ENCODE measurements at places on chromosomes 1 and 21.

GRCh38 chr1:3451994-3452865 lies 2.2 kb upstream of the ARHGEF16 start:
- no peaks in the 10 kb centered on the region for H3K4me1 ChIP-seq
- H3K27me3 ChIP-seq, result peaks cover 13% of the 10 kb centered on the region
- H3K27ac ChIP-seq, result no peak overlapping the region

- no peaks in the 10 kb centered on the region for H3K36me3 ChIP-seq
- DNase-seq, result no peak
- no peaks in the 10 kb centered on the region for H3K27me3 ChIP-seq
These were observed 21.3 kb upstream of the LRRC8D start for GRCh38 chr1:89799495-89799894.

- DNase-seq, result no peak
- no peaks in the 10 kb centered on the region for H3K27me3 ChIP-seq
- peaks cover 2% of the 10 kb centered on the region for H3K36me3 ChIP-seq
- H3K4me1 ChIP-seq, result peaks cover 6% of the 10 kb centered on the region
These were observed 687.7 kb downstream of the MATN1 start for GRCh38 chr1:30035522-30036228.

- peak within 1 kb of the TSS; percentile 92 for H3K27ac ChIP-seq
- peaks cover 16% of the 10 kb centered on the region for H3K4me1 ChIP-seq
- peak within 1 kb of the TSS; percentile 69 for H3K4me3 ChIP-seq
- no peaks in the 10 kb centered on the region for H3K36me3 ChIP-seq
These were observed at the start of gene MXRA8 for GRCh38 chr1:1358433-1359271. MXRA8 (minus strand) TSS chr1:1358555; CDS start chr1:1358504, 51 bp downstream.

GRCh38 chr1:177012342-177012925 lies 152.1 kb downstream of the ASTN1 start:
- peaks cover 14% of the 10 kb centered on the region for H3K27me3 ChIP-seq
- no peak overlapping the region for H3K4me3 ChIP-seq
- no peak for DNase-seq
- no peak overlapping the region for H3K27ac ChIP-seq
- no peaks in the 10 kb centered on the region for H3K4me1 ChIP-seq

- no peaks in the 10 kb centered on the region for H3K36me3 ChIP-seq
- peaks cover 2% of the 10 kb centered on the region for H3K4me1 ChIP-seq
- peaks cover 3% of the 10 kb centered on the region for H3K27me3 ChIP-seq
- no peak overlapping the region for H3K27ac ChIP-seq
- no peak for DNase-seq
- H3K4me3 ChIP-seq, result no peak overlapping the region
These were observed 44.9 kb upstream of the EFHD2 start for GRCh38 chr1:15364740-15365139.

DNA sequence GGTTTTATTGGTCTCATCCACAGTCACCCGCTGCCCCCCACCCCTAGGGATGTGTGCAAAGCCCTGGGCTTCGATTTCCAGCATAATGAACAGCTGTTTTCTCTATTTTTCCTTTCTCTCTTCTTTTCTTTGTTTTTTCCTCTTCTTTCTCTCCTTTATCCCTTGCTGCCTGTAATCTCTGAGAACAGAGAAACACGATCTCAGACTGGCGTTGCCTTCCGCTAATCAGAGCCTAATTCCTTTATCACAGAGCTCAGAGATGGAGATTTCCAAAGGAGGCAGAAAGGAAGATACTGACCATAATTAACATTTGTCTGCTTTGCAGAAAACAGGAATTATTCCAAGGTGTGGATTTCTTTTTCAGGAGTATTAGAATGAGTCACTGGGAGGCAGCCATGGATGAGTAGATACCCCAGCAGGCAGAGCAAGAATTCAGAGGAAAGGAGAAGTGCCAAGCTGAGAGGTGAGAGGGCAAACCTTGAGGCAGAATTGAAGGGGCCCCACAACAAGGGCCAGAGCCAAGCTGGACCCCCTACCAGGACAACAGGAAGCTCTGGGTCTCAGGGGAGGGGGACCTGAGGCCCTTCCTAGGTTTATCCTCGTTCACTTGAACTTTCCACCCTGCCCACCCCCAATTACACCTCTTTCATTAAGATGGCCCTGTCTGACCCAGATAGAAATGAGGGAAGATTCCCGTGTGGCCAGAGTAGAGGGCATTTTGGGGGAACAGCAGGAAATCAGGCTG lies 33.3 kb downstream of the MATN1 start:
- H3K4me1 ChIP-seq, result peaks cover 2% of the 10 kb centered on the region
- H3K36me3 ChIP-seq, result no peaks in the 10 kb centered on the region
- no peak overlapping the region for H3K4me3 ChIP-seq
- no peak for DNase-seq

DNA sequence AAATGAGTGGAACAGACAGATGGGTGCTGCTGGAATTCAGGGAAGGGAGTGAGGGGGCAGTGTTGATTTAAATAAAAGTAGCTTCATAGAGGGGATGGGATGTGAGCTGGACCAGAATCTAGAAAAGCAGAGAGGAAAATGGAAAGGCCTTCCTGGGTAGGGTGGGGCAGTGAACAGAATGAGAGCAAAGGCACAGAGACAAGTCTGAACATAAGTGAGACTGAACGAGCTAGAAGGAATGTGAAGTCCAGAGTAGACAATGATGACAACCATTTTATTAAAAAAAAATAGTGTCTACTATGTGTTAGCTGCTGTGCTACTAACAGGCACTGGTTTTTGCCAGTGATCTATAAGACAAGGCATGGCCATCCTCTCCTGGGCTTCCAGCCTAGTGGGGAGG lies 36.0 kb downstream of the ELK4 start:
- H3K27ac ChIP-seq, result no peak overlapping the region
- H3K36me3 ChIP-seq, result peaks cover 6% of the 10 kb centered on the region
- no peak for DNase-seq
- H3K4me3 ChIP-seq, result no peak overlapping the region

- H3K4me3 ChIP-seq, result no peak overlapping the region
- H3K4me1 ChIP-seq, result peaks cover 11% of the 10 kb centered on the region
- DNase-seq, result no peak
- H3K36me3 ChIP-seq, result peaks cover 33% of the 10 kb centered on the region
These were observed 25.8 kb downstream of the PIGP start for GRCh38 chr21:37047079-37047478.

DNA sequence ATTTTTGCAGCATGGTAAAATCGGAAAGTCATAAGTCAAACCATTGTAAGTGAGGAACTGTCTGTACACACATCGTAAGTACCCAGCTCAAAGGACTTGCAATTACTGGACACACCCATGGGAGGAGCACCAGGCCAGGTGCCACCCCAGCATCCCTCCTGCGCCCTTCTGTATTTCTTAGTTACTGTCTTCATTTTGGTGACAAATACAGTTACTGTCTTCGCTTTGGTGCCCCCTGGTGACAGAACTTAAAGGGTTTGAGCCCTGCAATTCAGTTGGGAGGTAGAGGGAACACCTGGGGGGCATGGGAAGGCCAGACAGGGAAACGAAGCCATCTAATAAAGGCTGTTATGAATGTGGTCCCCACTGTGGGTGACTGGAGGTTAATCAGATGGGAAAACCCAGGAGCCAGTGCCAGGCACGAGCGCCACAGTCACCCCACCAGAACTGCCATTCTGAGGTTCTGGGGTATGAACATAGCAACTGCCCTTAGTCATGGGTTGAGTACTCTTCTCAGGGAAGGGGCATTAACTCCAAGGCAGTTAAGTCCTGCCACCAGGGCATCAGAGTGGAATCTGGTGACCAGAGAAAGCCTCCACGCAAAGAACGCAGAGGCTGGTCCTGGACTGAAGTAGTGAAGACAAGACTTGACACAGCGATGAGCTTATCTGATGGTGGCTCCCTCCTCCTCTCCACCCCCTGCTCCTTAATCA lies 612.9 kb downstream of the PTPRU start:
- no peak overlapping the region for H3K4me3 ChIP-seq
- DNase-seq, result no peak
- H3K27ac ChIP-seq, result no peak overlapping the region
- H3K4me1 ChIP-seq, result peaks cover 9% of the 10 kb centered on the region
- H3K27me3 ChIP-seq, result peaks cover 47% of the 10 kb centered on the region

GRCh38 chr1:84506729-84507453 lies 510 bp upstream of the GNG5 start:
- peak overlapping the region; percentile 99 for H3K27ac ChIP-seq
- peaks cover 18% of the 10 kb centered on the region for H3K4me1 ChIP-seq
- DNase-seq, result no peak
- peak overlapping the region; percentile 93 for H3K4me3 ChIP-seq
- no peaks in the 10 kb centered on the region for H3K27me3 ChIP-seq
- peaks cover 17% of the 10 kb centered on the region for H3K36me3 ChIP-seq

- peaks cover 6% of the 10 kb centered on the region for H3K4me1 ChIP-seq
- no peak overlapping the region for H3K4me3 ChIP-seq
- H3K27me3 ChIP-seq, result peaks cover 22% of the 10 kb centered on the region
- H3K27ac ChIP-seq, result no peak overlapping the region
- H3K36me3 ChIP-seq, result no peaks in the 10 kb centered on the region
These were observed 127.6 kb upstream of the DAB1 start for GRCh38 chr1:57551476-57551875.

GRCh38 chr1:71014178-71014579 lies 33.4 kb downstream of the PTGER3 start:
- H3K27ac ChIP-seq, result no peak overlapping the region
- no peaks in the 10 kb centered on the region for H3K27me3 ChIP-seq
- no peak overlapping the region for H3K4me3 ChIP-seq
- peaks cover under 1% of the 10 kb centered on the region for H3K4me1 ChIP-seq
- no peak for DNase-seq
- no peaks in the 10 kb centered on the region for H3K36me3 ChIP-seq

DNA sequence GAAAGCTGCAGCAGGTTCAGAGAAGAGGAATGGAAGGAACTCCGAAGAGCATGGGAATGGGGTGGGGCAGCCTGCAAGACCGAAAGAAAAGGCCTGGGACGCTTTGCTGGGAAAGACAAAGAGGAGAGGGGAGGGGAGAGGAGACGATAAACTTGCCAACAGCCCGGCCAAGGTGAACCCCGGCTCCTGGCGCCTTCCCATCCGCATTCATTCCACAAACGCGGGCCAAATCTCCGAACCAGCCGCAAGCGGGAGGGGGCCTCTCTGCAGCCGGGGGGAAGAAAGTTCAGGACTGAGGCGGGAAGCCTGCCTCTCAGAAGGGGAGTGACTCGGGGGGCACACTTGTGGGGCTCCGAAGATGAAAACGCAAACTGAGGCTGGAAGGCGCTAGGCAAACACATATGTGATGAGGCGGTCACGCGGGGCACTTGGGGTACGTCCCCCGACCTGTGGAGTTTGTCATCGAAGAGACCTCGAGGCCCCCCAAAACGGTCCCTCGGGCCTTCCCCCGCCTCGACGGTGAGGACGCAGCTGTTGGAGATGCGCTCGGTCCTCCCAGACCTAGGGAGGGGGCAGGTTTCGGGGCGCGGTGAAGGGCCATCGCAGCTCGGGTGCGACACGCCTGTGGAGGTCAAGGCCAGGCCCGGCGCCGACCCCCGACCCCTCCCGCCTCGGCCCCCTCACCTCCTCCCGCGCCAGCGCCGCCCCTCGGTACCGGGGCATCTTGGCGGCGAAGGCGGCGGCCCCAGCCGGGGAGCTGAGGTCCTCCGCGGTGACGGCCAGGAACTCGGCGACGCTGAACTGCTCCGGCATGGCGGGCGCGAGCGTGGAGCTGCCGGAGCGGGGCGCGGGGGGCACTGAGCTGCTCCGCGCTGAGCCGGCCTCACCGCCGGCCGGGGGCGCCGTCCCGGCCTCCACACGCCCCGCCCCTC lies at the start of gene ASAP3:
ASAP3 (minus strand) TSS at position 859 of the 932 bp plus-strand sequence; CDS start at position 813, 46 bp downstream.
- H3K36me3 ChIP-seq, result no peaks in the 10 kb centered on the region
- peak within 1 kb of the TSS; percentile 93 for H3K27ac ChIP-seq
- peaks cover 24% of the 10 kb centered on the region for H3K27me3 ChIP-seq
- H3K4me1 ChIP-seq, result peaks cover 27% of the 10 kb centered on the region

Data from progenitor cell of endocrine pancreas (in vitro differentiated cells).